LHCN-M2 (cell line): ENCODE measurements at places on chromosomes 5 and 9. TPM values are rescaled to one million over a fixed set of nuclear protein-coding genes. Genes with fewer than 3 reads are reported as not detected.
A peak's percentile ranks its signal among the peaks of the same experiment; 100 is the strongest.

DNLZ gene
- 51.2 and 52.0 TPM in 2 replicates for total RNA-seq

TTC39B gene
- 9.0 and 9.2 TPM in 2 replicates for total RNA-seq

- DNase-seq = peak; percentile 46
Observed at GRCh38 chr5:134458234-134459009, 46.7 kb upstream of the CDKN2AIPNL start.

DNA sequence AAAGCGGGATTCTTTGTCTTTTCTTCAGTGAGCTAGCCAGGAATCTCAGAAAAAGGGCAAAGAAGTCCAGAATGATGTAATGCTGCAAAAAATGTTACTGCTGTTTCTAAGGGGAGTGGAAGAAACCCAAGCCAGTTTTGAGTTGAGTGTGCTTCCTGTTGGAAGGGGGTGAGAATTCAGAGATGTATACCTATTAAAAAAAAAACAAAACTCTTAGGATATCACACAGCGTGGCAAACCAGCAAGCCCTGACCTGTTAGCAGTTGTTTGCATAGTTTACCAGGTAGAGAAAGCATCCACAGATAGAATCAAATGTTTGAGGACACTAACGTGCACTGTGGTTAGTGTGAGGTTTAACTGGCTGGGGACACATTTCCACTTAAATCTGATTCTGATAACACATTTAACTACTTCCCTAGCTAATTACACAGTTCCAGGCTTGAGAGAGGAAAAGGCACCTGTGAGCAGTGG, 11.4 kb downstream of the BASP1 start:
- no peak for DNase-seq

- no peak for DNase-seq
Observed at GRCh38 chr9:8020186-8020585, 220.6 kb upstream of the DMAC1 start.

DNA sequence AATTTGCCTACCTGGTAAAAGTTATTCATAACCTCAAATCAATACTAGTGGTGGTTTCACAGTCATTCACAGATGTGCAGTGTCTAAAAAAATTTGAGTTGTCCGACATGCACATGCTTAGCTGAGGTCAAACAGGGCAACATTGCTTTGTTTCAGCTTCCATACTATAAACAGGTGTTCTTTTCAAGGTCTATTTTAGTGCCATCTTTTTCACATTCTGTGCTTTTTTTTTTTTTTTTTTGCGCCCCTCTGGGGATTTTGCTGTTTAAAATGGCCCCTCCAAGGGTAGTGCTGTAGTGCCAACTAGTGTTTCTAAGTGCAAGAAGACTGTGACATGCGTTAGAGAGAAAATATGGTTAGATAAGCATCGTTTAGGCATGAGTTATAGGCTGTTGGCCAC, 14.5 kb downstream of the PHAX start:
- DNase-seq = no peak

- peak; percentile 87 for DNase-seq
Observed at GRCh38 chr5:142674531-142675469, 11.1 kb downstream of the FGF1 start.

- DNase-seq = no peak
Observed at GRCh38 chr5:82338771-82339373, 60.7 kb upstream of the RPS23 start.

NEK6 gene
- total RNA-seq = 62.8 and 72.6 TPM in 2 replicates

GRCh38 chr5:131384616-131385214, 120.9 kb downstream of the CDC42SE2 start:
- DNase-seq = no peak

- no peak for DNase-seq
Observed at GRCh38 chr5:16609412-16609811, 7.4 kb downstream of the RETREG1 start.

DNA sequence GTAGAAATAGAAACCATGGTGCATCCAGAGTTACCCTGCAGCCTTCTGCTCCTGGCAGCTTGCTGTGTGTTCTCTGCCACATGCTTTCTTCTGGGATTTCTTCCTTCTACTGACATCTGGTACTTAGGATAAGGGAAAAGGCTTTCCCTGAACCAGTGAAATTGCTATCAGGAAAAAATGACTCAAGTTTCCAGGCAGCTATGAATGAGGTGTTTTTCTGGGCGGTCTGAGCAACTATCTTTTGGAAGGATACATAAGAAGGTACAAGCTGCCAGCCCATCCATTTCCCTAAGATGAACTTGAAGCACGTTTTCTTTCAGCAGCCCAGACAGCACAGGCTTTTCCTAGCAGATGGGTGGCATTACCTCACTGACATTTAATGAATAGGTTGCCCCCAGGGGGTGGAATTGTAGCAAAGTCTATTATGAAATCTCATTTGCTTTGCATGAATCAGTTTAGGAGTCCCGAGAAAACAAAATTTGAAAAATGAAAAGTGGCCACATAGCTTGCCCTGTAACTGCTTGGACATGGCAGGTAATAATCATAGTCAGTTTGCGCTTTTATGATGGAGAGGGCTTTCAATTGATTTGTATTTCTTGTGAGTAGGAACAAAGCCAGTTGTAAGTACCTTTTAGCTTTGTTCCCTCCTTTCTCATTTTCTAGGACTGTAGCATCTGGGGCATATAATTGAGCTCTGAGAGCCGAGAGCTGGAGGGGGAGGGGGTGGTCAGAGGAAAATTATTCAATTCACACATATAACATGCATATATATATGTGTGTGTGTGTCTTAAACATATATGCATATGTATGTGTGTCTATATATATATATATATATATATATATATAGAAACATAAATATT, 108.5 kb downstream of the C9orf152 start:
- DNase-seq = peak; percentile 63

DNA sequence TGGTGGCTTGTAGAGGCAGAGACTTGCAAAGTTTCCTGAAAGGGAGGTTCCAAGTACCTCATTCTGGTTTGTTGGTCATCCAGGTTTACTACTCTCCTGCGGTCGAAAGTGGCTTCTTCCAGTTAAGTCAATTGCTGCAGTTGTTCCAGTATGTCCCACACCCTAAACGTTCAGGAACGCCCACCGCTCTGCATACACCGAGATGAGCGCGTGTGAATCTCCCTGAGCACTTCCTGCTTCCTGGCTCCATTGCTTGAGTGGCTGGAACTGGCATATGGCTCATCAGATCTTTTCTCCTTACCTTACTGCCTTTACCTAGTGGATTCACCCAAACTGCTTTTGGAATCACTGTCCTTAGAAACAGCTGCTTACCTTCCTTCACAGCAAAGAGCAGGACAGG, 59.1 kb upstream of the GLIS3 start:
- DNase-seq = no peak

RNF180 gene
- 1.9 and 3.1 TPM in 2 replicates for total RNA-seq

DNA sequence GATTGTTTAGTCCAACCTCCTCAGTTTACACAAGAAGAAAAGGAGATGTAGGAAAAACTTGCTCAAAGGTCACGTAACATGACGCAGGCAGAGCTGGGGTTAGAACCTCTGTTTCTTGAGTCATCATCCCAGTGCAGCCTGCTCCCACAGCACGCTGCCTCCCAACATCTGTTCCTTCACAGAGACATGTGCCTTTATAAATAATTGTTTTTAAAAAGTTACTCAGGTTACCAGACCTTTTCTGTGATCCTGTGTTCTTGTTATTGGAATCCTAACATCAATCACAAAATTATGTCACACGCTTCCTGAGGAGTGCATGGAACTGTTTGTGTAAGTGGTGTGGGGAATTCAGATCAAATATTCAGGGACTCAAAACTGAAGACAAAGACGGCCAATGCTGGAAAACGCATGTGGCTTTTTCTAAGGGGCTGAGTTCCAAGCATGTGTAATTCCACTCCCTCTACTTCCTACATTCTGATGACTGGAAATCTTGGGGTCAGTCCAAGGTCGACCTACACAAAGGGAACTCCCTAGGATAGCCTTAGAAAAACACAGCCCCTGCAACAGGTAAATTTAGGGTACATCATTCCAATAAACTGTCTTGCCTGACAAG, 184.3 kb downstream of the TSSK1B start:
- DNase-seq = peak; percentile 84
